Stimulated activated CD4-positive, alpha-beta T cell treated with anti-CD3 and anti-CD28 coated beads, TNF-alpha, amount 100 ng/mL, for 24 hours (primary cell): ENCODE measurements at places on chromosomes 12 and 14.
A peak's percentile ranks its signal among the peaks of the same experiment; 100 is the strongest.

- DNase-seq: no peak
Observed at GRCh38 chr12:15787778-15788177, 1.4 kb downstream of the EPS8 start.

- DNase-seq: no peak
Observed at GRCh38 chr12:52826611-52827498, 7.3 kb downstream of the KRT79 start.

DNA sequence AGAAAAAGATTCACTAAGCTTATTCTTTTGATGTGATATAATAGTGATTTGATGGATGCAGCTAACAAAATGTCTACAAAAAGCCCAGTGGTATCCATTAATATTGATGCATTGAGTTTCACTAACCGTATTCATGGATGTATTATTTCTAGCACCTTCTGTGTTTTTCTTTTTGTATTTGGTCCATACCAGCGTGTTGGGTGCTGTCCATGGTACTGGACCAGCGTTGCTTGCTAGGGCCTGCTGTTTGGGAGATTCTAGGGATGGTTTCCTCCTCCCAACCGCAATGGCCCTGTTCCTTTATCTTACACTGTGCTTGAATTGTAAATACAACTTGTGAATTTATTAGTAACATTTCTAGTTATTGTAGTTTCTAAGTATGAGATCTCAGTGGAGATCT lies 31.7 kb downstream of the ANO4 start:
- no peak for DNase-seq

DNA sequence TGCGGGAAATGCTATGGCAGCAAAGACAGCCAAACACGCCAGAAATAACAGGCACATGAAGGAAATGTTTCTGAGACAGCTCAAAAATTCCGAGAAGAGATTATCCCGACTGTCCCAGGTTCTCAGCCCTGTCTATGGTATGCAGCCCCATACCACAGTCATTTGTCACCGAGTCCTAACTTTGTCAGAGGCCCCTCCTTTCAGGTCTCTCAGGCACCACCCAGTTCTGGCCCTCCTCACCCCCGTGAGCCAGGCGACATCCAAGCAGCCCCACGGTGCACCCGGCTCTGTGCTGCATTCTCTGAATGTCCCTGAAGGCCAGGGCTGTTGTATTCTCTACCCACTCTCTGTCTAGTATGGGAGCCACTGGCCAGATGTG lies 24.0 kb downstream of the SSH1 start:
- no peak for DNase-seq

GRCh38 chr12:20280515-20280914 lies 87.8 kb upstream of the PDE3A start:
- no peak for DNase-seq

- no peak for DNase-seq
Observed at GRCh38 chr12:70646850-70647249, 9.6 kb upstream of the PTPRB start.

DNA sequence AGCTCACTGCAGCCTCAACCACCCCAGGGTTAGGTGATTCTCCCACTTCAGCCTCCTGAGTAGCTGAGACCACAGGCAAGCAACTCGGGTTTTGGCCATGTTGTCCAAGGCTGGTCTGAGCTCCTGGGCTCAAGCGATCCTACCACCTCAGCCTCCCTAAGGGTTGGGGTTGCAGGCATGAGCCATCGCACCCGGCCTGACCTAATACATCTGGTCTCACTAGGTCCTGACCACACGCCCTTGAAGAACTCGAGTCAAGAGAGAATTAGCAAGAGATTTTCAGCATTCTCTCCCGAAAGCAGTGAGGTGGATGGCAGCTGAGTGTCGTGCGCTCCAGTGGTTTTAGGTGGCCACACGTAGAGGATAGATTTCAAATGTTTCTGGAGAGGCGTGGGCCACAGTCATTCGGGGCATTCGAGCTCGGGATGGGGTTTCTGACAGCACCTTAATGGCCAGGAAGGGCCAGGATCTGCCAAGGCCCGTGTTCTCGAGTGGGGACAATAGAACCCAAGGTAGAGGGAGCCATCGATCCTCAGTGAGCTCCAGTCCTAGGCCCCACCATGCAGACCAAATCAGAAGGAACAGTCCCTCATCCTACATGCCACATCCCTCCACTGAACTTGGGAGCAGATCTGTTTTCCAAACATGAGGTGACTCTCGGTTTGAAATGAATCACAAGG lies 193.1 kb downstream of the ALG10 start:
- no peak for DNase-seq

DNA sequence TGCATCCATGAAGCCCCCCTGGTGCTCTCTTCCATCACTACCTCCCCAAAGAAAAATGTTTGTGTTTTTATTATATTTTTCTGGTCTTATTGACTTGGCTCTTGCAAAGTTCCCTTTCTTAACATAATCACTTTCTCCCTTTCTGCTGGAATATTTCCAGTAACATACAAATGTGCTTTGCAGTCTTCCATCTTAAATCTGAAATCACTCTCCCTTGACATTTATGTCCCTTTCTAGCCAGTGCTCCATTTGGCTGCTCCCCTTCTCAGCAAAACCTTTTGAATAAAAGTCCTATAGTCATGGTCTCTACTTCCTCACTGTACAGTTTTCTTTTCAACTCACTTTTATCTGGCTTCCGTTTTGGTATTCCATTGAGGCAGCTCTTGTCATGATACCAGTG lies 118.8 kb downstream of the SNAPC1 start:
- no peak for DNase-seq

- DNase-seq: no peak
Observed at GRCh38 chr12:131825146-131825892, 2.9 kb upstream of the MMP17 start.

GRCh38 chr14:104689109-104689880 lies at the start of gene INF2:
Gene INF2, plus strand, starts transcription at chr14:104689618. Its CDS starts 11,748 bp downstream, at chr14:104701366.
- no peak for DNase-seq

DNA sequence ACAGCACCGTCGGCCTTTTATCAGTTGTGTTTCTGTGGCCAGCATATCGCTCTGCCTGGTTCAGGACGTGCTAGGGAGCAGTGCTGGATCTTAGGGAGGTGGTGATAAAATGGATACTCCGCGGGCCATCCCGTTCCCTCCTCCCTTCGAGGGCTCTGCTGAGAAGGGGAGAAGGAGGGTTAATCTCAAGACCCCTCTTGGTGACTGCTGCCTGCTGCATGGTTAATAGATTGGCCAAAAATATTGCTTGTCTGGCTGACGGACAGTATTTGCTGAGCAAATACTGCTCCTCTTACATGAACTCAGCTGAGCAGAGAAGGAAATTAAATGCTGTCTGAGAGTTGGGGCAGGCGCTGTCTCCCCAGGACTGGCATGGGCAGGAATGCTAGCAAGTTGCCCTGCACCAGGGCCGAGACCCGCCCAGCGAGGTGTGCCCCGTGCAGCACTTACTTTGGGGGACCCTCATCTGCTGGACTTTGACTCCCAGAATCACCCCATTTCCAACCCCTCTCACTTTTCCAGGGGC lies 1.2 kb downstream of the FBRSL1 start:
- DNase-seq: no peak

- no peak for DNase-seq
Observed at GRCh38 chr14:68343534-68344118, 449.2 kb downstream of the ZFP36L1 start.

DNA sequence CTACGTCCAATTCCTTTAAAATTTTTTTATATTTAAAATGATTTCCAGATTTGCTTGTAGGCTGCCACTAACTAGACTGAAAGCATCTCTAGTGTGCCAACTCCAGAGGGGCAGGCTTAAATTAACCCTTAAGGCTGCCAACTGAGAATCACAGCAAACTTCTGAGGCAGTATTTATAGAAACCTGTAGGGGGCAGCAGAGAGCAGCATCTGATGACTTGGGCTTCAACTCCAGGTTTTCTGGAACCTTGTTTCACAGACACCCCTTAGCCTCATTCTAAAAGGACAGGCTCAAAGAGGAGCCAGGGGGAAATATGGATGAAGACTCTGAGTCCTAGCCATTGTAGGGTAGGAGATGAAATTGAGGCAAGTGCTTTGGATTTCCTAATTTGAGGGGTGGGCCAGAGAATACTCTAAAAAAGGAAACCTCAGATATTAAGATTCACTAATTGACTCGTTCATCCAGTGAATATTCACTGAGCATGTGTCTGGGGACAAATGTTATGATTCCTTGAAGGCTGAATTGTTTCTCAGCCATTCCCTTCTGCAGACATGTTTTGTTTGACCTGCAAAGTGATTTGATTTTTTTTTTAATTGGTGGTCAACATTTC lies 63.3 kb upstream of the HSPB8 start:
- DNase-seq: no peak

- DNase-seq: peak; percentile 12
Observed at GRCh38 chr12:15268927-15269552, 47.8 kb upstream of the RERG start.

DNA sequence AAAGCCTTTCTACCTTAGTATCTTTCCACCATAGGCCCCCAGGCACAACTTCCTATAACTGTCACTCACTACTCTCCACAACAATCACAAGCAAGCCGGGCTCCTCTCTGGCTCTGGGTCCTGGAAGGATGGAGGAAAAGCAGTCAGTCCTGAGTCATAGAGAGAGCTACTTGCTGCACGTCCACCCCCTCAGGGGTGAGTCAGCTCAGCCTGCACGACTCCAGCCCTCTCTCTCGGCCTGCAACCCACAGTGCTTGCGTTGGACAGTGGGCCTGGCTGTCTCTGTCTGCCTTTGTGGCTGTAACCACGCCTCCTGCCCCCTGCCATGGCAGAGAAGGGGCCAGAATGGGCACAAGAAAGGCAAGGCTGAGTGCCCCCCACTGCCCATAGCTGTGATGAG lies 154.1 kb upstream of the FKBP4 start:
- no peak for DNase-seq

DNA sequence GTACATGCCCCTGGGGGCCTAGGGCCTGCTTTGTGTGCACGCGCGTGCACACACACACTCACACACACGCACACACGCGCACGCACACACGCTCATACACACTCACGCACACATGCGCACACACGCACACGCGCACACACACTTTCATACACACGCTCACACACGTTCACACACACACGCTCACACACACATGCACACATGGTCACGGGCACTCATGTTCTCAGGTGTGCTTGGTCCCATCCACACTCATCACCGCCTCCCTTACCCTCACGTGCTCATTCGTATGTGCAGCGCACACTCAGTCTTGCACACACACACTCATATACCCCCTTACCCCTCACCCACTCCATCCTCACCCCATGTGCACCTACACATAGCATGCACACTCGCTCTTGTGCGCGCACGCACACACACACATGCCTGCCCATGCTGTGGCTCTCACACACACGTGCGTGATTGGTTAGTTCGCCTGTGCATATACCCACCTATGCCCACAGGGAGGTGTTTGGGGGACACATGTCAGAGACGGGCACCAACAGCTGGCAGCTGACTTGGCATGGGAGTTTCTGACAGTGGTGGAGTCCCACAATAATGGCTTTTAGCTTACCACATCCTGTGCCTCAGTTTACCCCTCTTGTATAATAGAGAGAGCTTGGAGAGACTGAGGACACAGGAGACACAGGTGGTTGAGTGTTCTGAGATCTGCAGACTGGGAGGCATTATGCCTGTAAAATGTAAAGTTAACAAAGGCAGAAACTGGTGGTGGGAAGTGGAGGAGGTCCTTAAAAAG lies 28.7 kb downstream of the TSPAN9 start:
- DNase-seq: no peak

DNA sequence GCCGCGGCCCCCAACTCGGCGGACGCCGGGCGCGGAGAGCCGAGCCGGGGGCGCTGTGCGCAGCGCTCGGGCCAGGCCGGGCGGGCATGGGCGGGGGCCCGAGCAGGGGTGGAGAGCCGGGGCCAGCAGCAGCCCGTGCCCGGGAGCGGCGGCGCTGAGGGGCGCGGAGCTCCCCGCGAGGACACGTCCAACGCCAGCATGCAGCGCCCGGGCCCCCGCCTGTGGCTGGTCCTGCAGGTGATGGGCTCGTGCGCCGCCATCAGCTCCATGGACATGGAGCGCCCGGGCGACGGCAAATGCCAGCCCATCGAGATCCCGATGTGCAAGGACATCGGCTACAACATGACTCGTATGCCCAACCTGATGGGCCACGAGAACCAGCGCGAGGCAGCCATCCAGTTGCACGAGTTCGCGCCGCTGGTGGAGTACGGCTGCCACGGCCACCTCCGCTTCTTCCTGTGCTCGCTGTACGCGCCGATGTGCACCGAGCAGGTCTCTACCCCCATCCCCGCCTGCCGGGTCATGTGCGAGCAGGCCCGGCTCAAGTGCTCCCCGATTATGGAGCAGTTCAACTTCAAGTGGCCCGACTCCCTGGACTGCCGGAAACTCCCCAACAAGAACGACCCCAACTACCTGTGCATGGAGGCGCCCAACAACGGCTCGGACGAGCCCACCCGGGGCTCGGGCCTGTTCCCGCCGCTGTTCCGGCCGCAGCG lies 639 bp downstream of the FZD10 start:
- no peak for DNase-seq

DNA sequence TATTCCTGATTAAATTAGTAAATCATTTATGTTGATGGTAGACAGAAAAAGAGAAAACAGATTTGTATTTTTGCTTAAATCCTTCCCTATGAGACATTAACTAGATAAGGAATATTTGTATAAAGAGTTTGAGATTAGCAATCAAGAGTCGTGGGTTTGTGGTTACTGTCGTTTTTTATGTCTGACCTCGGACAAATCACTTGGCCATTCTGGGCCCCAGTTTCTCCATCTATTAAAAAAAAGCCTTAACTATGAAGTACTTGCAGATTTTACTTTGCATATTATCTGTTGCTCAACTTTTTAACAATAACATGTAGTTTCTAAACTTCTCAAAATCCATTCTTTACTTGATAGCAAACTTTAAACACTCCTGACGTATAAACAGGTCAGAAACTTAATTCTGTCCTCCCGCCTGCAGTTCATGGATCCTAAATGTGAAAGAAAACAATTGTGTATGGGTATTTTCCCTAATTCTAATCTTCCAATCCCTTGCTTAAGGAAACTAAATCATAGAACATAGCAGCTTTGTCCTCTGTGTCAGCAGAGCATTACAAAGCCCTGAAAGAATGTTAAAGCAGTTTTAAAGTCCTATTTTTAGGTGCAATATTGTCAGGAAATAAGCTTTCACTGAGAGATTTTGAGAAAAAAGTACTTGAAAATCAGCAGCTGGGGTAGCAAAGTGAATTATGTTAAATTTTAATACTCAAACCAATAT lies 118.2 kb downstream of the GPR135 start:
- no peak for DNase-seq

DNA sequence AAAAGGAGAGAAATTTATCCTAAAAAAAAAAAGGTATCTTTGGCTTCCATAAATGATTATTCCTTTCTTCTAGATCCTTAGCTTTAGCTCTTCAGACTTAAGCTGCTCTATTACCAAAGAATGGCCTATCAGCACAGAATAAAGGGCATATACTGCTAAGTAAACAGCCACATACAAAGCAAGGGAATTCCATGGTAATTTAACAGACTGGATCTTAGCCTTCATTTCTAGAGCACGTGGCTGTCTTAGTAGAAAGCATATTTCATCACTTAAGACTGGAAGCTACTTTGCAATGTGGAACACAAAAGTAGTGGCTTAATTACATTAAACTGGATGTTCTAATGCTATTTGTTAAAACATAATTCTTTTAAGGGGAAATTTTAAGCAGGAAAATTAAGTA lies 23.1 kb downstream of the TMED10 start:
- no peak for DNase-seq
